ENCODE measurements at places on chromosomes 2 and 18.

DNA sequence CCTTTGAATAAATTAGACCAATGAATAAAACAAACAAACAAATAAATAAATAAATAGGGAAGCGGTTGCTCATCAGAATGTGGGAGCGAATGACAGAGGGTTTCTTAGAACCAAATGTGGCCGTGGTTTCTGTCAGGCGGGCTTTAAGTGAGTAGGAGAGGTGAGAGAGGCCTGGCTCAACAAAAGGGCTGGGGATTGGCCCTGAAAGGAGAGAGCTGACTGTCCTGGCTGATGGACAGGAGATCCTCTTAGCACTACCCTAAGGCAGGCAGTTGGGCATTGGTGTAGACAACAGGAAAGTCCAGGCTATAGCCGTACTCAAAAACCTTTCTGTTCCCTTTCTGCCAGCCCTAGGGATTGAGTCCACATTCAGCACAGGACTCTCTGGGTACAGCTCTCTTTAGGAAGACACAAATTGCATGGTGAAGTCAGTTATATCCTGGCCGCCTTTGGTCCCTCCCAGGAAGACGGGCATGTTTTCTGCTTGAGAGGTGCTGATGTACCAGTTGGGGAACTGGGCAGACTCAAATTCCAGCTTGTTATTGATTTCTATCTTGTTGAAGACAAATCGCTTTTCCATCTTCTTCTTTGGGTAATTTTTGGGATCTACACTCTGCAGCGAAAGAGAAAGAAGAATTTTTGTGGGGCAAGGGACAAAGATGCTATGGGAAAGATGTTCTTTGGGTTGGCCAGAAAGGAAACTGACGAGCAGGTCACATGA is 6.5 kb downstream of the IL1B start:
- DNase-seq: no peak
- H3K4me1 ChIP-seq: peaks cover 59% of the 10 kb centered on the region

DNA sequence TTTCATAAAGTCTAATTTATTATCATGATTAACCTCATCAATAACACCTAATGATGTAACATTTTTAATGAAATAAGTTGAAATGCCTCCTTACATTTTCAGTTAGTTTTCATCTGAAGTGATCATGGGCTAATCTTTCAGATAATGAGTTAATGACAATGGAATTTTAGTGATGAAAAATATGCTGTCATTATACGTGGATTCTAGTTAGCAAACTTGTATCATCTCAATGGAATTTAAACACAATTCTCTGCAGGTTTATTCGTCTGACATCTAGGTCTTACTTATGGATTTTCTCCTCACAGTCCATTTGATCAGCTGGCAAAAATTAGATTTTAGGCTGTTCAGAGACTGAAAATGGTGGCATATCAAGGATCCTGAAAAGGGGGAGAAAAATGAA is 885.0 kb downstream of the SLC4A3 start:
- H3K4me1 ChIP-seq: no peaks in the 10 kb centered on the region
- no peak overlapping the region for H3K4me3 ChIP-seq
- DNase-seq: no peak

- H3K27me3 ChIP-seq: no peaks in the 10 kb centered on the region
- H3K27ac ChIP-seq: peak overlapping the region; percentile 21
- no peaks in the 10 kb centered on the region for H3K36me3 ChIP-seq
- no peak overlapping the region for H3K4me3 ChIP-seq
- peaks cover 8% of the 10 kb centered on the region for H3K4me1 ChIP-seq
Observed at GRCh38 chr2:181352158-181352557, 105.0 kb upstream of the ITGA4 start.

DNA sequence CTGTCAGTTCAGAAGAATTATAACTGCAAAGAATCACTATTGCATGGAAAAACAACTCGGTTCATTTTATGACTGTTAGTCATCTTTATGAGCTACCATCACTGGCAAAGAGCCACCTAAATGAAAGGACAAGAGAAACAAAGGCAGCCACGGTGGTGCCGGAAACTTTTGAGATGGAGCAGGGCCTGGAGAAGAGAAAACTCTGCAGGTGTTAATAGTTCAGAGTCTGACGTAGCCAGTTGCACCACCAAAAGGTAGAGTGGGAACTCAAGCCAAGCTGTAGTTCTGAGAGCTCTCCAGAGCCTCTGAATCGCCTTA is 110.9 kb downstream of the FTCDNL1 start:
- H3K27ac ChIP-seq: no peak overlapping the region
- no peaks in the 10 kb centered on the region for H3K27me3 ChIP-seq
- no peak overlapping the region for H3K4me3 ChIP-seq
- DNase-seq: no peak
- H3K36me3 ChIP-seq: no peaks in the 10 kb centered on the region
- H3K4me1 ChIP-seq: peaks cover 26% of the 10 kb centered on the region

DNA sequence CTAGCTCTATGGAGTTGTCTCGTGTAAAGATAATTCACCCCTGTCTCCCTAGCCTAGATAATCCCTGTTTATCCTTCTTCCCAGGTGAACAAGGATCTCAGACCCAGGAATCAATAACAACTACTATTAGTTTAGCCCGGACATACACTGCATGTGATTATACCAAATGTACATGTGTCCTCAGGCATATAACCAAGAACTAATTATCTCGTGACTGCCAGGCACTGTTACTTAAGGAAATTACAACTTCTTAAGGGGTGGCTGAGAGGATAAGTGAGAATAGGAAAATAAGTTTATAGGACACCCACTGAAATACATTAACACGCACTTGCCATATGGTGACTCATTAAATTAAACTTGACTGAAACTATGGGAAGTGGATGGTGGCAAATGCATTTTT is 126.6 kb downstream of the CNTNAP5 start:
- H3K36me3 ChIP-seq: no peaks in the 10 kb centered on the region
- no peaks in the 10 kb centered on the region for H3K4me1 ChIP-seq
- no peak for DNase-seq

- H3K4me3 ChIP-seq: no peak overlapping the region
- DNase-seq: no peak
- no peak overlapping the region for H3K27ac ChIP-seq
- H3K36me3 ChIP-seq: no peaks in the 10 kb centered on the region
- no peaks in the 10 kb centered on the region for H3K4me1 ChIP-seq
- no peaks in the 10 kb centered on the region for H3K27me3 ChIP-seq
Observed at GRCh38 chr2:107806901-107807300, 19.8 kb upstream of the RGPD4 start.

GRCh38 chr2:40384714-40385113 is 67.2 kb downstream of the SLC8A1 start:
- H3K4me1 ChIP-seq: no peaks in the 10 kb centered on the region
- peak; percentile 57 for DNase-seq
- H3K27me3 ChIP-seq: no peaks in the 10 kb centered on the region
- H3K4me3 ChIP-seq: no peak overlapping the region
- no peaks in the 10 kb centered on the region for H3K36me3 ChIP-seq

DNA sequence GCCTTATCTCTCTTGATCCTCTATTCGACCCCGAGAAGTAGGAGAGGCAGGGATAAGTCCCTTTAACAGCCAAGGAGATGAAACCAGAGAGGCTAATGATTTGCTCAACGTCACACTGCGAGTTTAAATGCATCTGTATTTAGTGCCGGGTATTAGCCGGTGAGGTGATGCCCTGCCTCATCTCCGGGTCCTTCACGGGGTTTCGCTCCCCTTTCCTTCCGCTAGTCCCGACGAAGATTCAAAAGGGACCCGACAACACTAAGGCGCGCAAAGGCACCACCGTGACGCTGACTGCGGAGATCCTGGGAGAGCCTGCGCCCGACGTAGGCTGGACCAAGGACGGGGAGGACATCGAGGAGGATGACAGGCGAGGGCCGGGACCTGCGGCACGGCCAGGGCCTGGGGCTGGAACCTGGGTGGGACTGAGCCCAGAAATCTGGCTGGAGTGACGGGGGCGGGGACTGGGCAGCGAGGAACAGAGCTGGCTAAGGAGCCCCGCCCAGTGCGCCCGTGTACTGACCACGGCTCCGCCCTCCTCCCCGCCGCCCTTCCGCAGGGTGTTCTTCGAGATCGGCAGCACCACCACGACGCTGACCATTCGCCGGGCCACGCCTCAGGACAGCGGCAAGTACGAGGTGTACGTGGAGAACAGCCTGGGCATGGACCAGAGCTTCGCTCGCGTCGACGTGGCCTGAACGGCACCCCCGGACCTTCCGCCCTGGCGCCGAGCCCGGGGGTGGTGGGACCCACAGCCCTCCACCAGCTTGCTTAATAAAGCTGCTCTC is 1.0 kb upstream of the GMPPA start:
- H3K36me3 ChIP-seq: no peaks in the 10 kb centered on the region
- no peak overlapping the region for H3K27ac ChIP-seq
- no peak for DNase-seq
- H3K27me3 ChIP-seq: peaks cover 28% of the 10 kb centered on the region
- H3K4me3 ChIP-seq: peak overlapping the region; percentile 75

- no peak overlapping the region for H3K4me3 ChIP-seq
Observed at GRCh38 chr2:112733871-112734270, 13.1 kb downstream of the NT5DC4 start.

DNA sequence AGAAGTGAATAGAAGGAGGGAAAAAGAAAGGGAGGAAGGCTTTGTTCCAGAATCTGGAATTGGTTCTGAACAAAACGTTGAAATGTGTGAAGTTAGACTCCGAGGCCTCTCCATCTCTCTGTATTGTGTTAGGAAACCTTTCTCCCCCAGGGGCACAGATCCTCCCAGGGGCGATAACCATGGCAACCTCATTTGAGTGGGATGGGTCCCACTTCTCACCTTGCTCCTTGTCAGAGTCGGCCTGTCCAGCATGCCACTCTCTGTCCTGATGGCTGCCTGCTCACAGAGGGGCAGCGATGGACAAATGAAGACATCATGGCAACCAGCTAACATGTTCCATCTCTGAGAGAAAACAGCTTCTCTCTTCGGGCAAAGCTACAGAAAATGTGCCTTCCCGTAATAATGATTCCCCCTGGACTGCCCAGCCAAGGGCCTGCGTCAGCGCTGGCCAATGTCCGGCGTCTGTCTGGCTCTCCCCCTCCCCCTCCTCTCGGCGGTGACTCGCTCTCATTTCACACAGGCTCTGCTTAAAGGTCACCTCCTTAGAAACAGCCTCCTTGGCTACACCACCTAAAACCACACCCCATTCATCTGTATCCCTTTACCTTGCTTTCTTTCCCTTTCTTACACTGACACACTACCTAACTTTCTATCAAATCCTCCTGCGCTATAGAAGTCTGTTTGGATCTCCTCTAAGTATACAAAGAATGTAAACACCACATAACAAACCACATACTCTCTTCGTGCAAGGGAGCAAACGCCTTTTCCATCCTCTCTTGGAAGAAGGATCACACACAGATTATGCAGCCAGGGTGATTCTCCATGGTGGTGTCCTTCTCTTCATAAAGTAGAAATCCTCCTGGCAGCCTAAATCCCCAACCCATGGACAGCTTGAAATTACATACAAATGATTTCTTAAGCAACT is 32.1 kb upstream of the TTC39C start:
- H3K4me3 ChIP-seq: no peak overlapping the region
- H3K27me3 ChIP-seq: no peaks in the 10 kb centered on the region
- no peaks in the 10 kb centered on the region for H3K36me3 ChIP-seq
- peaks cover 10% of the 10 kb centered on the region for H3K4me1 ChIP-seq
- DNase-seq: no peak

GRCh38 chr2:79903222-79904000 is 390.6 kb downstream of the CTNNA2 start:
- H3K27ac ChIP-seq: no peak overlapping the region
- H3K36me3 ChIP-seq: no peaks in the 10 kb centered on the region
- H3K4me1 ChIP-seq: no peaks in the 10 kb centered on the region
- no peak for DNase-seq
- H3K27me3 ChIP-seq: peaks cover 1% of the 10 kb centered on the region

GRCh38 chr18:27616324-27616723 is 431.2 kb upstream of the CHST9 start:
- no peaks in the 10 kb centered on the region for H3K27me3 ChIP-seq
- no peak overlapping the region for H3K4me3 ChIP-seq
- no peak overlapping the region for H3K27ac ChIP-seq
- DNase-seq: no peak
- H3K36me3 ChIP-seq: no peaks in the 10 kb centered on the region

GRCh38 chr2:82665691-82666090 is 1793.4 kb downstream of the SUCLG1 start:
- no peaks in the 10 kb centered on the region for H3K4me1 ChIP-seq
- no peaks in the 10 kb centered on the region for H3K27me3 ChIP-seq
- no peak for DNase-seq
- no peak overlapping the region for H3K4me3 ChIP-seq
- no peak overlapping the region for H3K27ac ChIP-seq

DNA sequence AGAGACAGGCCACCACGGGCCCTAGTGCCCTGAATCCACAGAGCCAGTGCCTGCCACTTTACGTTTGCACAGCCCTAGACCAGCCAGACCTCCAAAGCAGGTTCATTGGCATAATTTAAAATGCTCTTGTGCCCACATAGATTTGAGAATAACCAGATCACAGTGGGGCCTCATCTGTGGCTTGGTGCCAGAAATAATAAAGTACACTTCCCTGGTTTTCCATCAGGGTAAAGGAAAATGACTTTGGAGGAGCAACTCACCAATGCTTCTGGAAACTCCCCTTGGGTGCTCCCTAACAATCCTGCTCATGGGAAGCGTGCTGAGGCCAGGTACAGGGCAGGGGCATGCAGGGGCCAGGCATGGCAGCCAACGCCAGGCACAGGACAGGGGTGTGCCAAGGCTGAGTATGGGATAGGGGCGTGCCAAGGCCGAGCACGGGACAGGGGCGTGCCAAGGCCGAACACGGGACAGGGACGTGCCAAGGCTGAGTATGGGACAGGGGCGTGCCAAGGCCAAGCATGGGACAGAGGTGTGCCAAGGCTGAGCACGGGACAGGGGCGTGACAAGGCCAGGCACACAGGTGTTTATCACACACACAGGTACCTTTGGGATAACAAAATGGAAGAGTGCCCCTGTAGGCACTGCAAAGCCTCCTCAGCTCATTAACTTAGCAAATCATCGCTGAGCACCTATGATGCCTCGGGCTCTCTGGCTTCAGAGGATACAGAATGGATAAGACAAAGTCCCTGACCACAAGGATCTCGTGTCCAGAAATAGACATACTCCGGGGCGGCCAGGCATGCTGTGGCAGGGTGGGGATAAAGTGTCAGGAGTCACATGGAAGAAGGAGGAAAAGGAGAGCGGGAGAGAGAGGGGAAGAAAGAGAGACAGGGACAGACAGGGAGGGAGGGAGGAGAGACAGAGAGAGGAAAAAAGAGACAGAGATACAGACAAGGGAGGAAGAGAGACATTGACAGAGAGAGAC is 334.7 kb downstream of the EIPR1 start:
- H3K4me3 ChIP-seq: no peak overlapping the region
- no peaks in the 10 kb centered on the region for H3K36me3 ChIP-seq
- H3K27me3 ChIP-seq: no peaks in the 10 kb centered on the region
- no peaks in the 10 kb centered on the region for H3K4me1 ChIP-seq
- no peak overlapping the region for H3K27ac ChIP-seq

All from common myeloid progenitor, CD34-positive (primary cell).